Activated CD4-positive, alpha-beta memory T cell treated with anti-CD3 and anti-CD28 coated beads, Interleukin-2, amount 10 ng/mL, durations not matched to agents 7 days and 5 days (primary cell): ENCODE measurements at places on chromosomes 2 and 18. TPM values are rescaled to one million over a fixed set of nuclear protein-coding genes. Genes with fewer than 3 reads are reported as not detected.

The CD8B gene
- 1.7 TPM for total RNA-seq

The PROKR1 gene
- total RNA-seq = not detected

The FABP1 gene
- total RNA-seq = not detected

The NABP1 gene
- total RNA-seq = 73.5 TPM

The AOX1 gene
- total RNA-seq = 0.15 TPM

The LRP1B gene
- total RNA-seq = not detected

The PFN4 gene
- not detected for total RNA-seq

The NGEF gene
- 0.48 TPM for total RNA-seq

DNA sequence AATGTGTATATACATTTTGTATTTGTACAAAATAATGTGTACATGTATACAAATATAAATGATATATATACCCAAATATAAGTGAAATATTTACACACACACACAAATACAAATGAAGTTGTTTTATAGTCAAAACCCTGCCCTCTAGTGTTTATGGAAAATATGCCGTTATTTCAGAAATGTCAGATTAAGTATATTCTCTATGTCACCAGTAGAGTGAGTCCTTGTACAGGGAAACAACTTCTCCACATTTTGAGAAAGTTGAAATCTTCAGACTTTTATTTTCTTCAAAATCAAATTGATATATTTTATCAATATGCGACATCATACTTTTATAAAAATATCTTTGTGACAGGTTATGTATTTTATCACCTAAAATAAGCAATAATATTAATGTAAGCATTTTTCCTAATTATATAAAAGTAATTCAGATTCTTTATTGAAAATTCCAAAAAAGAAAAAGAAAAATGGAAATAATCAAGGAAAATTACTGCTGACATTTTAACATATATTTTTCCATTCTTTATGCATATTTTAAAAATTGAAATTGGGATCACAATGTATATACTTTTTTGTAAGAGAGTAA is 22.4 kb downstream of the ARL6IP6 start:
- DNase-seq = no peak

DNA sequence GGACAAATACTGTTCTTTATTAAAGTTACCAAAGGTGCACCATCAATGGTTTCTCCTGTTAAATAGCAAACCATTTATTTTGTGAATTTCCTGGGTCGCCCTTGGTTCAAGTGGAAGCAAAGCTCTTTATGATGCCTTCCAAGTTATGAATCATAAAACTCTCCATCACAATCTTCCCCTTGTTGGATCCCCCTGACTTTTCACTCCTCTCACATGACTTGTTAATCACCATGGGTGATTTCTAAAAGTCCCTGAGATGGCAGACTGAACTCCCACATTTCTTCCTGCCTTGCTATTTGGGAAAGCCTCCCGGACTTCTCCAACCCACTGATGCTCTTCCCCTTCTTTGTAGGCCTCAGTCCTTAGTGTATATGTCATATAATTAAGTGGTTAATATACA is 176.0 kb downstream of the THADA start:
- no peak for DNase-seq

- no peak for DNase-seq
Observed at GRCh38 chr2:106581755-106582147, 94.6 kb downstream of the CD8B2 start.

- DNase-seq = no peak
Observed at GRCh38 chr2:150136893-150137292, 350.6 kb downstream of the RND3 start.

DNA sequence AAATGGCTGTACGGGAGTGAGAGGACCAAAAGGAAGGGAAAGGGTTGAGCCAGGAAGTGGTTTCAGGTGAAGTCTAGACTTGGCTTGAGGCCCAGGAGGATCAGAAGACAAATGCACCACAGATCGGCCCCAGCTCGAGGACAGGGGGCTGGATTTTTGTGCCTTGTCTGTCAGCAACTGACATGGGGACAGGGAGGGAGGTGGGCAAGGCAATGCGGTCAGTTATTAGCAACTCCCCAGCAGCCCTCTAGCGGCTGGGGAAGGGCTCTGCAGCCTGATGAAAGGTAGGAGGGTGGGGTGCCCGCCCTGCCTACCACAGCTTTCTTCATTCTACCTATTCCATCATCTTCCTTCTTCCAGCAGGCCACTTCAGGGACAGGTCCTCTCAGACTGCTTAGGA is 50.0 kb downstream of the CPO start:
- DNase-seq = no peak

DNA sequence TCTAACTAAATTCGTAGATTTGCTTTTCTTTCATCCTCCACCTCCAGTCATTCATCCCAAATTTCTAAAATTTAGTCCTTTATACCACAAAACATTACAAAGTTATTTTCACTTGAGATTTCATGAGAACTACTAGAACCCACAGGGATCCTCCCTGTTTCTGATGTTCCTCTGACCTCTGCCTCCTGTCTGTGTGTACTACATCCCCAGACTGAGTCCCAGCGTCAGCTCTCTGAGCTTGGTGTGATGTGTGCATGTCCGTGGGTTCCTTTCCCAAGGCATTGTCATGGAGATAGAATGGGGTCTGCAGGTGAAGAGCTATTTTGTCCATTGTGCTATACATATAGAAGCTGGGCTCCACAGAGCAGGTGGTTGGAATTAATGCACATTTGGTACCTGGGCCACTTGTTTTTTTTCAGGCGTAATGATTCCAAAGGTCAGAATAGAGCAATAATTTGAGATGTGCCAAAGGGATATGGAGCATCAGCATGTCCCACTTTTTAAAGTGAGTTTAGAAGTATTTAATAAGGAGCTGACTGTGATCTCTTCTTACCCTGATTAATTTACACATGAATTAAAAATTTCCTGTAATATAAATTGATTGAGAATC is 151.2 kb upstream of the BOD1L2 start:
- DNase-seq = no peak

- DNase-seq = no peak
Observed at GRCh38 chr2:190413421-190413820, 5.3 kb downstream of the MFSD6 start.

DNA sequence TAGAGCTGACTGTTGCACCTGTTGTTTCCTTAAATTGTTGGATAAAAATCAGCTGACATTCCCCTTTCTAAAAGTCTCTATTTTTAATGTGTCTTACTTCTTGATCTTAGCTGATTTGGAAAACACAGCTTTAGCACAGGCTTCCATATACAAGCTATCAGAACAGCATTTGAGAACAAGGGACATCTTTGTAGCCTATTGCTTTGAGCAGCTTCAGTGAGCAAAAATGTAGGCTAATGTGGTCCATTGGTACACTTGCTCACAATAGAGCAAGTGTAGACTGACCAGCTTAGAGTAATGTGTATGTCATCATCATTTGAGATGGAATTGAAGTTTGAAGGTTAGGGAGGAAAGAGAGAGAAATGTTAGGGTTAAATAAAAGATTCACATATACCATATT is 7.0 kb downstream of the INPP1 start:
- no peak for DNase-seq

DNA sequence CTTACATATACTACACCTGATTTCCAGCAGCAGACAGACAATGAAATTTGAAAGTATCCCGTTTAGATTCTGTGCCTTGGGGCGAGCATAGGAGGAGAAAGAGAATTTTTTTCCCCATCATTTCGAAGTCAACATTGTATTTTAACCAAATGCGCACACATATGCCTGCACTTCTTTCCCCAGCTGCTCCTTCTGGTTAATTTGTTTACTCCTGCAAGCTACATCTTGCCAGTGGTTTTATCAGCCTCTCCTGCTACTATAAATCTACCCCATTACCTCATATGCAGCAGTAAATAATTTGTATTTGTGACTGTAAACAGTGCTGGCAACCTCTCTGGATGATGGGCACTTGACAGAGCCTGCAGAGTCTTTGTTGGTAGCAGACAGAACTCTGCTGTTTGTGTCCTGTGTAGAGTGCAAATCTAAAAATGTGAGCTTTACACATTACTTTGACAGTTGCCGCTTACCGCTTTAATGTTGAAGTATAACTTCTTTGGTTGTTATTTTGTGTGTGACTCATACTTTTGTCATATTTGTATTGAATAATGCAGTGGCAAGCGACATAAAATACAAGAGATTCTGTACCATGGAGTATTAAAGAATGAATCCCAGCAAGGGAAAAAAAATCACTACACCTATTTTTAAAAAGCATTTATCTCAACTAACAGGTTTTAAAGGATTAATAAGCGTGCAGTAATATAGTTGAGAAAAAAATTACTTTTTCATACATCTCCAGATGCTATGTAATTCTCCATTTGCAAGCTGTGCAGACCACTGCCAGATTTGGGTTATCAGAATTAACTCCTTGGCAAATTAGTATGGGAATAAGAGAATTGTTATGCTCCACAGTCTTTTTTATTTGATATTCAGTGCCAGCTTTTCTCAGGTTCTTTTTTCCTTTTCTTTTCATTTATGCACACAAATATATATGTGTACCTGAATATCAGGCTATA is 536.8 kb downstream of the XIRP2 start:
- DNase-seq = no peak

DNA sequence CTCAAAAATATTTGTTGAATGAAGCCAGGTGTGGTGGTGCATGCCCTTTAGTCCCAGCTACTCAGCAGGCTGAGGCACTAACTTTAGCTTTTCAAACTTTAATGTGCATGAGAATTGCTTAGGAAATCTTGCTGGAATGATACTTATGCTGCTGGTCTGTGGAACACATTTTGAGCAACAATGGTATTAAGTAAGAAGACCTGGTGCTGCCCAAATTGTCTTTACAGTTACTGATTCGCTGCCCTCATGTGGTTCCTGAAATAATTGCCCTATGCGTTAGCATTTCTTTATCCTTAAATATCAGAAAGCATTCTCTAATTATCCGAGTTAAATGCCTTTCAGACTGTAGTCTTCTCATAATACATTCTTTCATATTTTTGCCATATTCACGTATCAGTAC is 76.0 kb upstream of the SESTD1 start:
- no peak for DNase-seq

DNA sequence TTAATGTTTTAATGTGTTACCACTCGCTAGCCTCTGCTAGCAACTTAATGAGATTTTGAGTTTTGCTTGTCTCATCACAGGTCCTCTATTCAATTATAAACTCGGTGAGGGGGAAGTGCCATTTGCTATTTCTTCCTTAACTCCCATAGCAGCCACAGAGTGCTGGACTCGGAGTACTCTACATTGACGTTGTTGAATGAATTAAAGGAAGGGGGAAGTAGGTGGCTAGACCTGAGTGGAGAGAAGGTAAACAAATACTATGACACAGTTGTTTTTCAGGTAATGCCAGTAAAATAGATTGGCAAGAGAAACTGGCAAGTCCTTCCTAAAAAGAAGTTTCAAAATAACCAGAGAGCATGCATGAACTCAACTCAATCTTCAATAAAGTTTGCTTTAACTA is 339.3 kb downstream of the HRH4 start:
- no peak for DNase-seq

DNA sequence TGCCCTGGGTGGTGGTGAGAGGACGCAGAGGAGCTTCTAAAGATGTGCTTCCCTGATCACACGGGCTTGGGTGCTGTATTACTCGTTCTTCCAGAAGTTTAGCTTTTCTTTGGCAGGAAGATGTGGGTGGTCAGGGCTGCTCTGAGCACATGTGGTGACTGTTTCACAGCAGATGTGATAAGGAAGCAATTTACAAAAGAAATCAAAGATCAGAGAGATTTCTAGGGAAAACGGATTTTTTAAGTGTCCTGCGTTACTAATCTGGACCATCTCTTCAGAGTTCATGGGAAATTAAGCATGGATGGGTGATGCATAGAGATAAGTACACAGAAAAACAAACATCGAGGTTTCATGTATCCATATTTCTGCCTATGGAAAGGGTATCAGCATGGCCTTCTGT is 99.4 kb downstream of the WDSUB1 start:
- no peak for DNase-seq

DNA sequence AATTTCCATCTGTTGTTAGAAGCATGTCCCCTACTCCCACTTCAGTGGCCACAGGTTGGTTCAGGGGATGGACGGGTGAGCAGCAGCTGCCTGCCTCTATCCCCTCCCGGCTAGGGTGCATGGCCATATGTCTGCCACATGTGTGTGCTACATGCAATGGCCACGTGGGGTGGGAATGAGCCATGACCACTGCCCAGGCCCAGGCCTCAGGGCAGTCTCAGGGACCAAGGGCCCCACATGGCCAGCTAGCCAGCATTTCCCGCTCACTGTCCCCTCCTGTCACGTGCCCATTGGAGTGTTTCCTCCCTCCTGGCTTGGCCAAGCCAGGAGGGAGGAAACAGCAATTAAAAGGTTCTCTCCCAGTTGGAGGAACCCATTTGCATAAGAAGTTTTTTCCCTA is 117.1 kb downstream of the KCNS3 start:
- DNase-seq = no peak

GRCh38 chr18:67183398-67183797 is 333.1 kb downstream of the DSEL start:
- DNase-seq = no peak

GRCh38 chr2:218406949-218407618 is 7.4 kb downstream of the CTDSP1 start:
- DNase-seq = peak; percentile 67

GRCh38 chr2:27086724-27087593 is at the start of gene KHK:
TSS of gene KHK (plus strand) at chr2:27086772. CDS start at chr2:27087260, 488 bp downstream.
- DNase-seq = peak; percentile 37

- no peak for DNase-seq
Observed at GRCh38 chr2:224436634-224437033, 34.7 kb upstream of the FAM124B start.

DNA sequence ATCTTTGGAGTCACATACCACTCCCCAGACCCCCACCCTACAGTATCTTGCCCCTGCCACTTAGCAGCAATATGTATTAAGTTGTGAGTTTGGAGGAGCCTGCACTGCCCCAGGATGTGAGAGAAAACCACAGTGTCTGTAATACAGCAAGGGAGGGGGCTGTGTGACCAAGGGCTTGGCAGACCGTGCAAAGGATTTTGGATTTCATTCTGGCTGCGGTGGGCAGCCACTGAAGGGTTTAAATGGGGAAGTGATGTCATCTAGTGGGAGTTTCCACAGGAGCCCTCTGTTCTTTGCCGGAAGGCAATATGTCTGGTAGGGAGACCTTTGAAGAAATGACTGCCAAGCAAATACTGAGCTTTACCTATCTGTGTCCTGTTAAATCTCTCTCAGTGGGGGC is 202.4 kb downstream of the FHOD3 start:
- no peak for DNase-seq

- DNase-seq = no peak
Observed at GRCh38 chr2:15733867-15734673, 142.4 kb downstream of the DDX1 start.

DNA sequence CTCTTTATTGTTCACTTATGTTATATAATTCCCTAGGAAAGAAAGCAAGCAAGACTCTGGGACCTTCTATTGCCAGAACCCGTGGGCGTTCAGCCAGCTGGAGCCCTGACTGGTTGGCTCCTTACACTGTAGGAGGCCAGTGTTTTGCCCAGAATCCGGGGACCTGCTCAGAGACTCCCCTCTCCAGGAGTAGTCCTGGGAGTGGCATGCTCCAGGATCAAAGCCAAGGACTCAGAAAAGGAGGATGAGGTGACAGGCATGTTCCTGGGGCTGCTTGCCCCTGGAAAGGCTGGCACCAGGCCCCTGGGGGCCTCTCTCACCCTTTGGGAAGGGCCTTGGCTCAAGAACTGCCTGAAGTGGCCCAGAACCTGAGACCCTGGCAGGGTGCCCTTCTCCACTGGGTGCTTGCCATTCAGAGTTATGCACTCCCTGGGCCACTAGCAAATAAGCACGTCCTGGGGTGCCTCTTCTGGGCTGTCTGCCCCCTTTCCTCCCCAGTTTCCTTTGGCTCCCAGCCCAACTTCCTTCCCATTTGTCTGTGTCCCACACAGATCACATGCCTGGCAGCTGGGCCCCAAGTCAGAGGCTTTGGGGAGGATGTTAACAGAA is 19.6 kb upstream of the KIF3C start:
- DNase-seq = no peak

GRCh38 chr2:47652061-47652690 is 130.8 kb upstream of the MSH6 start:
- DNase-seq = no peak
